Activated T-helper 2 cell treated with anti-CD3 and anti-CD28 coated beads, Interferon-gamma antibody, Interleukin-2, Interleukin-4, amounts not matched to agents 10 μg/mL and 5 μg/mL and 100 μg/mL, durations not matched to agents 14 hours and 24 hours and 36 hours (primary cell): ENCODE measurements at places on chromosomes 12 and 14.

DNA sequence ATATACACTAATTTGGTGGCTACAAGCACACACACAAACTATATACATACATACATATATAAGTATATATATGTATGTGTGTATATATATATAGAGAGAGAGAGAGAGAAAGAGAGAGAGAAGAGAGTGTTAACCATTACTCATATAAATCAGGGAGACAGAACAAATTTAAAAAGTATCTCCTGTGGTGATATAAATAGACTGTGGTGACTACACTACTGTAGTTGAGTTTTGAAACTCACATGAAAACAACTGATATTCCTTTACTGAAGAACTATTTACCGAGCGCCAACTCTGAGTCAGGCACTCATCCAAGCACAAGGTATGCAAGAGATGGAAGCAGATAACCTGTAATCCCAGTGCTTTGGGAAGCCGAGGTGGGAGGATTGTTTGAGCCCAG lies 67.3 kb upstream of the ANO6 start:
- H3K4me1 ChIP-seq: no peaks in the 10 kb centered on the region
- no peak for DNase-seq
- H3K27me3 ChIP-seq: peaks cover 1% of the 10 kb centered on the region
- no peak overlapping the region for H3K27ac ChIP-seq

GRCh38 chr12:93762059-93762719 lies 85.0 kb downstream of the CRADD start:
- no peak for DNase-seq
- H3K4me3 ChIP-seq: no peak overlapping the region

DNA sequence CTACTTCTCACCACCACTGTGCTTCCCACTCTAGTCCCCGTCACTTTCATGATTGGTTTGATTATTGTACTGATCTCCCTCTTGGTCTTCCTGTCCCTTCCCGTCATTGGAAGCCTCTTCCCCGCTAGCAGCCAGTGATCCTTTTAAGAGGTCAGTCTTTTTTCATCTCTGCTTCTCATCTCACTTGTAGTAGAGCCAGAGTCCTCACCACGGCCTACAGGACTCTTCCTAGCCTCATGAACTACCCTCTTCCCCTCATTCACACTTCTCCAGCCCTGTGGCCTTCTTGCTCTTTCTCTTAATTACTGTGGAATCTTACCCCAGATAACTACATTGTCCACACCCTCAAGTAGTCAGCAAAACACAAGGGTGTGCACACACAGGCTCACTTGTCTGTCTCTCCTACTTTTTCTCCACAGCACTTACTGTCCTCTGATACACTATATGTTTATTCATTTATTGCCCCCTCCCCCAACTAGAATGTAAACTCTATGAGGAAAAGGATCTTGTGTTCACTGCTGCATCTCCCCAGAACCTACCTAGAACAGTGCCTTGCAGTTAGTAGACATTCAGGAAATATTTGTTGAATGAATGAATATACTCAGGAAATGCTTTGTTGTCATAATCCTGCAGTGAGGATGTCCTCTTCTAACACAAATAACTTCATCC lies 66.3 kb downstream of the CKB start:
- no peak overlapping the region for H3K4me3 ChIP-seq
- peaks cover 24% of the 10 kb centered on the region for H3K36me3 ChIP-seq
- H3K27ac ChIP-seq: peak overlapping the region; percentile 2

GRCh38 chr12:43758247-43758727 lies 303 bp downstream of the PUS7L start:
- H3K27ac ChIP-seq: peak overlapping the region; percentile 97
- H3K4me3 ChIP-seq: peak overlapping the region; percentile 96
- peaks cover 43% of the 10 kb centered on the region for H3K36me3 ChIP-seq
- H3K27me3 ChIP-seq: no peaks in the 10 kb centered on the region
- peaks cover 54% of the 10 kb centered on the region for H3K4me1 ChIP-seq
- peak; percentile 11 for DNase-seq

DNA sequence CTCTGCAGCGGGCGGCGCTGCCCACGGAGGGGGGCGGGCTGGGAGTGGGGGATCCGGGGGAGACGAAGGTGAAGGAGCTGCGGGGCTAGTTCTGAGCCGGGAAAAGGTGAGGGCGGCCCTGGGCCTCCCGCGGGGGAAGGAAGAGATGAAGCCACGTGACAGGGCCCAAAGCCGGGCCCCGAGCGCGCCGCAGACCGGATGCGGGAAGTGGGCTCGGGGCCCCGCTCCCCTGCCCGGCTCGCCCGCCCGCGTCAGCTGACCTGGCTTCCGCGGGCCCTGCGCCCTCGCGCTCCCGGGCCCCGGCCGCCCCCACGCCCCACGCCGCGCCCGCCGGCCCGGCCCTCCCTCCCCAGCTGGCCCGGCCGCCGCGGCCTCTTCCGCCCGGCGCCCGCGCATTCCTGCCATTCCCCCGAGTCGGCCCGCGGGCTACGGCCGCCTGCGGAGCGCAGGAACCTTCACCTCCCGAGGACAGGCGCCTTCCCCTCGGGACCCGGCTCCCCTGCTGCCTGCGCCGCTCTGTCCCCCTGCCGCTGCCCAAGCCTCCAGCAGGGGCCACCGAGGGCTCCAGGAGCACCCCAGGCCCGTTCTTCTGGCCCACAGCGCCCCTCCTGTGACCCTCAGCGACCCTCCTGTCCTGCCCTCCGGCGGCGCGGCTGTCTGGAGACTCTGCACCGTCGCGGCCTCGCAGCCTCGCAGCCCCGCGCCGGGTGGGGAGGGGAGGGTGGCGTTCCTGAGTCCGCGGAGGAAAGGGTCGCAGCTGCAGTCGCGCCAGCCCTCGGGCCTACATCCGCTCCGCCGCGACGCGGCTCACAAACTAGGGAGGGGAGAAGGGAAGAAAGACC lies 20.4 kb downstream of the NINJ2 start:
- H3K27ac ChIP-seq: peak overlapping the region; percentile 81
- H3K36me3 ChIP-seq: no peaks in the 10 kb centered on the region
- no peaks in the 10 kb centered on the region for H3K27me3 ChIP-seq
- H3K4me1 ChIP-seq: peaks cover 43% of the 10 kb centered on the region
- H3K4me3 ChIP-seq: peak overlapping the region; percentile 68

DNA sequence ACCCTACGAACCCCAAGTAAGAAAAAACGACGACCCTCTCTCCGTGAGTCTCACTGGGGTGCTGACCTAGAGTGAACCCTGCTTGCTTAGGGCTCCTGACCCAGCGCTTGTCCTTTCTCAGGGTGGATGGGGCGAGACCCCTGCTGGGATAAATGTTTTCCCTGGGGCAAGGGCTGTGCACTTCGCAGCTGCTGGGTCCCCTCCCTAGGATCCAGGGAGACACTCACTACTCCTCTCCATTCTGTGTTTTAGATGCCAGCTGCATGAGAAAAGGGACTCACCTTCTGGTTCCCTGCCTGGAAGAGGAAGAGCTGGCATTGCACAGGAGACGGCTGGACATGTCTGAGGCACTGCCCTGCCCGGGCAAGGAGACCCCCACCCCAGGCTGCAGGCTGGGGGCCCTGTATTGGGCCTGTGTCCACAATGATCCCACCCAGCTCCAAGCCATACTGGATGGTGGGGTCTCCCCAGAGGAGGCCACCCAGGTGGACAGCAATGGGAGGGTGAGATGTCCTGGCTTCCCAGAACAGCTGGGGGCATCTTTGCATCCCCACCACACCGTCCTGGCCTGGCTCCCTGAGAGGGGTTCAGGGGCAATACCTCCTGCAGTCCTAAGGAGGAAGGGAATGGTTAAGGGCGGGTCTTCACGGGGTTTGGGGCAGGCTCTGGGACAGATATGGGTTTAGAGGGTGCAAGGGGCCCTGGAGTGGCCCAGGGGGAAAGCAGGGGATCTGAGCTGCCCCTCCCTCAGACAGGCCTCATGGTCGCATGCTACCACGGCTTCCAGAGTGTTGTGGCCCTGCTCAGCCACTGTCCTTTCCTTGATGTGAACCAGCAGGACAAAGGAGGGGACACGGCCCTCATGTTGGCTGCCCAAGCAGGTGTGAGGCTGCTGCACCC lies 663 bp downstream of the ANKRD33 start:
- peaks cover 15% of the 10 kb centered on the region for H3K4me1 ChIP-seq
- H3K4me3 ChIP-seq: no peak overlapping the region
- DNase-seq: no peak
- no peak overlapping the region for H3K27ac ChIP-seq

- DNase-seq: no peak
- no peaks in the 10 kb centered on the region for H3K36me3 ChIP-seq
- H3K4me1 ChIP-seq: no peaks in the 10 kb centered on the region
- no peak overlapping the region for H3K27ac ChIP-seq
These were observed 5.7 kb downstream of the RASAL1 start for GRCh38 chr12:113129664-113130456.
